Prostate gland (tissue), 2 donors: ENCODE measurements at places on chromosomes 7 and 10. TPM values are rescaled to one million over a fixed set of nuclear protein-coding genes. Genes with fewer than 3 reads are reported as not detected.

DNA sequence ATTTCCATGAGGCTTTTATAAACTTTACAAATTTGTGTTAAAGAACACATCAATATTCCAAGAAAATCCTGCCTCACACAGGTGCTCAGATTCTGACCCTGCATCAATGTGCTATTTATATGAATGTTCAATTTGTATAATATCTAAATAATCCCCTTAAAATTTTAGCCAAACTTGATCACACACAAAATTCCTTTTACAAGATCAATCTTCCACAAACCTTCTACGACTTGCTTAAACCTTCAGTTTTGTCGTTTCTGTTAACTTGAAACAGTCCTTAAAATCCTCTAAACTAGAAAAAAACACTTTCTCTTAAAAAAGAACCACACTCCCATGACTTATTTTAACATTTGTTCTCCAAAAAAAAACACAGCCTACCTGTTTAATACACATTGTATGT is 20.2 kb upstream of the TRPV6 start:
- no peaks in the 10 kb centered on the region for H3K36me3 ChIP-seq
- H3K27ac ChIP-seq: no peak overlapping the region
- no peaks in the 10 kb centered on the region for H3K27me3 ChIP-seq

DNA sequence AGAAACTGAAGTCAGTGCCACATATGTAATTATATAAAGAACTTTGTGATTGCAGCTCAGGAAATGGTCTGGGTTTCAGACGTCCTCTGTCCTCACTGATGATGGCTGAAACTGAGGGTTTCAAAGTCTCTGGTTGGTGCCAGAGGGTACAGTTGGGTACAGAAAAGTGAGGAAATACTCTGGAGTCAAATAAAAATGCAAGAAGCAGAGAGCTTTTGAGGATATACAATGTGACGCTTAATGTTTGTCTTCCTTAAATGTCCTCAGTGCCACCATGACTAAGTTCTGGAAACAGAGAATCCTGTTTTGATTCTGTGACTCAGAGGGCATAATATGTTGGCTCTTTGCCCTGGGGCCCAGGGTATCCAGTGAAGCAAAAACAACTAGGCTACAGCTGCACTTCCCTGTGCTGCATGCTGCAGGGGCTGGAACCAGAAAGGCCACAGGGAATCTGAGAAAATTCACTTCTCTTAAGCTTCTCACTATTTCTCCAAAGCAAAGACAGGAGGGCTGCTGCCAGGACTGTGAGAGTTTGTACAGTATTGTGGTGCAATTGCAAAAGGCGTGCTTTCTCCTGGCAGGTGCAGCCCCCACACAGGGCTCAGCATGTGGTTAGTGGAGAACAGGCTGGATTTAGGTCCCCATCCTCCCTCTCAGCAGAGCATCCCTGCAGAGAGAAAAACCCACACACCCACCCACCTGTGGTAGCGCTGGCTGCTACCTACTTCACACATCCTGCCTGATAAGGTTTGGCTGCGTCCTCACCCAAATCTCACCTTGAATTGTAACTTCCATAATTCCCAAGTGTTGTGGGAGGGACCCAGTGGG is 169.5 kb upstream of the SVIL start:
- H3K36me3 ChIP-seq: no peaks in the 10 kb centered on the region
- H3K27ac ChIP-seq: peak overlapping the region; percentile 47
- H3K27me3 ChIP-seq: no peaks in the 10 kb centered on the region
- H3K4me3 ChIP-seq: no peak overlapping the region
- peaks cover 2% of the 10 kb centered on the region for H3K4me1 ChIP-seq
- DNase-seq: peak; percentile 70

The TMEM196 gene
- total RNA-seq: not detected

The STEAP2 gene
- total RNA-seq: 167 TPM
